ENCODE measurements at places on chromosomes 11 and 22.

DNA sequence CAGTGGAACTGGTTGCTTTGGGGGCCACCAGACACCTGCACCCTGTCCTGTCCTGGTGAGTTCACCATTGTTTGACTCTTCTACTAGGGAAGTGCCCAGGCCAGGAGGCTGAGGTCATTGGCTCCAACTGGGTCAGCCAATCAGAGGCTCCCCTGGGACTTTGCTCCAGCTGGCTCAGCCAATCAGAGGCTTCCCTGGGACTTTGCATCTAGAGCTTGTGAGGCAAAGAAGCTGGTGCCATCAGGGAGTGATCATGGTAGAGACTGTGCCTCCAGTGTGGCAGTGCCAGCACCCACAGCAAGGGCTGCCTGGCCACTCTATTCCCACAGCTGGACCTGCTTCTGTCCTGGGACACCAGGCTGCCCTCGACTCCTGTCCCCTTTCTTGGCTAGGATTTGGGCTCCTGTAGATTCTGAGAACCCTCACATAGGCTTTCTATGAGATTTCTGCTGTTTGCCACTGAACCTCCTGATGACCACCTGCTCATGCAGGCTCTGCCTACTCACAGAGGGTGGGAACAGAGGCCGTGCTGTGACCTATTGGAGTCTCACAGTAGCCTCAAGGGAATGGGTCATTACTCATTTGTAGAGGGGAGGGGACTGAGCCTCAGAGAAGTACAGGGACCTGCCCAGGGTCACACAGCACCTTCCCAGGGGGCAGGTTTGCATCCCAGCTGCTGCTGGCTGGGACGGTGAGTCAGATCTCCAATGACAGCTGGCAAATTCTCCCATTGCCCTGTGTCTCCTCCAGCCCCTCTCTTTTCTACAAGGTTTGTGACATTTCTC lies 59.2 kb upstream of the SHISAL1 start:
- DNase-seq: no peak

GRCh38 chr11:27977031-27977430 lies 130.9 kb downstream of the KIF18A start:
- no peak for DNase-seq

DNA sequence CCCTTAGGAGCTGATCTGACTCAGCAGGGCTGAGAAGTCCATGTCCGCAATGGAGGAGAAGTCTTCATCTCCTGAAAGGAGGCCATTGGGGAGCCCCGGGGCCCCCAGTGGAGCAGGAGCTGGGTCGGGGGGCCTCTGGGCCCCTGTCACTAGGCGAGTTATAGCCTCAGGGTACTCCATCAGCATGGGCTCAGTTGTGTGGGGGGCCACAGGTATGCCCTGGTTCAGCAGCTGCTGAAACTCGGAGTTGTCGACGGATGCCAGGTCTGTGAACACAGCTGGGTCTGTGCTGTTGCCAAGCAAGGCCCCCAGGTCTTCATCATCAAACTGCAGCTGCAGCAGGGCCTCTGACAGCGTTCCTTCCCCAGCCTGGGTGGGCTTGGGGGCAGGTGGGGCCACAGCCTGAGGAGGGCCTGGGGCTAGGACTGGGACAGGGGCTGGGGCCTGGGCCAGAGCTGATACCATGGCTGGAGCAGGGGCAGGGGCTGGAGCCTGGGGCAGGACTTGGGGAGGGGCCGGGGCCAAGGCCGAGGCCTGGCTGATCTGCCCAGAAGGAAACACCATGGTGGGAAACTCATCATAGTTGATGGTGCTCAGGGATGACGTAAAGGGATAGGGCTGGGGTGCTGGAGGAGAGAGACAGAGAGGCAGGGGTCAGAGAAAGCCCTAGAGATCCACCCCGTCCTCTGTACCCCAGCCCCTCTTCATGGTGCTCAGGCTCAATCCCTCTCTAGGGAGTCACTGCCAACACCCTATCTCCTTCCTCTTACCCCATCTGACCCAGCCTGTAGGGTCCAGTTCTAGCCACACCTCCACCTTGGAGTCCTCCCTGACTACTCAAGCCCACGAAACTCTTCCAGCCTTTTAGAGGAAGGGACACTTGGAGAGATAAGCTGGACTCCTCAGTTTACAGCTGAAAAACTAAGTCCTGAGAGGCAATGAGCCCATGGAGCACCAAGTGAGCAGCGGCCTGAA lies 8.1 kb downstream of the RELA start:
- DNase-seq: no peak

GRCh38 chr11:120680322-120680721 lies 168.8 kb downstream of the GRIK4 start:
- no peak for DNase-seq

- DNase-seq: no peak
Measured at GRCh38 chr22:50415426-50415825, 59.4 kb downstream of the SBF1 start.

DNA sequence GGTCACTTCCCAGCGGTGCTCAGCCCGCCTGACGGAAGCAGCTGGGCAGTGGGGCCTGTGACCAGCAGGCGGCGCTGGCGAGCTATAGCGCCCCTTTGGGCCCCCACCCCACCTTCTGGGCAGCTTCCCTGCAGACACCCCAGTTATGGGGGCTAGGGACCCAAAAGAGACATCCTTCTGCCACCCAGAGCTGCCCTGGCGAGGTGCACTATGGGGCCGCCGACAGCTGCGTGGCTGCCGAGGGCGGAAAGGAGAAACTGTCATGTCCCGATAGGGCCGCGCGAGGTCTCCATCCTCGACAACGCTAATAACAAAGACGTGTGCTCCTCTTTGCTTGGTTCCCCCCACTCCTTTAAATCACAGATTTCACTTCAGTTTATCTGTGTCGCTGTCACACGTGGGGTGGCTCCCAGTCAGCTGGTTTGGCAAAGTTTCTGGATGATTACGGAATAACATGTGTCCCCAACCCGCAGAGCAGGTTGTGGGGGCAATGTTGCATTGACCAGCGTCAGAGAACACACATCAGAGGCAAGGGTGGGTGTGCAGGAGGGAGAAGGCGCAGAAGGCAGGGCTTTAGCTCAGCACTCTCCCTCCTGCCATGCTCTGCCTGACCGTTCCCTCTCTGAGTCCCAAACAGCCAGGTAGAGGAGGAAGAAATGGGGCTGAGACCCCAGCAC lies 673 bp upstream of the MYO7A start:
- DNase-seq: peak; percentile 26

- DNase-seq: no peak
Measured at GRCh38 chr11:19536131-19536530, 176.5 kb upstream of the NAV2 start.

Measured in CD4-positive, alpha-beta T cell treated with Interleukin-4 for 4 hours (primary cell).